ENCODE measurements at places on chromosomes 2 and 18.
A peak's percentile ranks its signal among the peaks of the same experiment; 100 is the strongest.

DNA sequence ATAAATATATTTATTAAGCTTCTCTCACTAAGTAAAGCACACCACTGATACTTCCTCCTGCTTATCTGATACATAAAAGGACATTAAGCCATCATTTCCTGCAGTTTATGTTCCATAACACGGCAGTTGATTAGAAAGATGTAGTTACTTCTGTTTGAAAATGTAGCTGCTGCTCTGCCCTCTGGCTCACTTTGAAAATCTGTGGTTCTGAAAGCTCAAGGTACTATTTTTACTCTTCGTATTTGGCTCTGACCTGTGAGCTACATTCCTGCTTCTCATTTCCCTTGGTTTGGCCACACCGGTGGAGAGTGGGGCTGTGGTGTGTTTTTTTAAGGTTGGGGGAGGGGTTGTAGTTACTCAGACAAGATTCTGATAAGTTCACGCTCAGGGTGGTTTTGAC lies 12.8 kb upstream of the TTN start:
- DNase-seq = no peak

DNA sequence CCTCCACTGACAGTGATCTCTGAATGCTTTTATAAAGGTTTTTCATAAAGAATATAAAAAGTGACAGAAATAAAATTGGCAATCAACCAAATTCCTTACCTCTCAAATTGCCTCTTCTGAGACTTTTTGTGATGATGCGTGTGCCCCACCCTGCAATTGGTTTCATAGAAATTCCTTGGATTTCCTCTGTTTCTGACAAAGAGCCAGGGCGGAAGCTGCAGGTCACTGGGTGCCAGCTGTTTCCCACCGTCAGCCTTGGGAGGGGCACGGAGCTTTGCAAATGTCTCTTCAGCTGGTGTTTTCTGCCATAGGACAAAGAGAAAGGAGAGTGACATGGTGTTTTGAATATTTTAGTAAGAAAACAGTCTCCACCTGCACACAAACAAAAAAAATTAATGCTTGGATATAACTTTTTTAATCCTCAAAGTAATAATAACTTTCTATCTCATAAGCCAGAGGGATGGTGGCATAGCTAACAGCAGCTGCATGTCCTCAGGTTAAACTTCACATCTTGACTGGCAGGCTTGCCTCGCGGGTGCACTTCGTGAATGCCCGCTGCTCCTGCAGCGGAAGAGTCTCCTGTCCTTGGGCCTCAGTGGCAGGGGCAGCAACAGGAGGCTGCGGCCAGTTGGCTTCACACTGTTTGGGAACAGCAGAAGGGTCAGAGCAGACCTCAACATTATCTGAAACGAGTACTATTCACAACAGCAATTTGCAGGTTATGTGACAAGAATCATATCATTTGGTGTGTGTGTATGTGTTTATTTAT lies 24.7 kb downstream of the AGAP1 start:
- peak; percentile 48 for DNase-seq

- DNase-seq = no peak
Observed at GRCh38 chr18:57920036-57920435, 116.9 kb upstream of the ATP8B1 start.

- no peak for DNase-seq
Observed at GRCh38 chr2:128489526-128490273, 171.0 kb upstream of the HS6ST1 start.

- no peak for DNase-seq
Observed at GRCh38 chr2:219469186-219469724, 29.4 kb upstream of the GMPPA start.

GRCh38 chr2:101696272-101697123 lies 1.0 kb upstream of the MAP4K4 start:
- DNase-seq = peak; percentile 33

DNA sequence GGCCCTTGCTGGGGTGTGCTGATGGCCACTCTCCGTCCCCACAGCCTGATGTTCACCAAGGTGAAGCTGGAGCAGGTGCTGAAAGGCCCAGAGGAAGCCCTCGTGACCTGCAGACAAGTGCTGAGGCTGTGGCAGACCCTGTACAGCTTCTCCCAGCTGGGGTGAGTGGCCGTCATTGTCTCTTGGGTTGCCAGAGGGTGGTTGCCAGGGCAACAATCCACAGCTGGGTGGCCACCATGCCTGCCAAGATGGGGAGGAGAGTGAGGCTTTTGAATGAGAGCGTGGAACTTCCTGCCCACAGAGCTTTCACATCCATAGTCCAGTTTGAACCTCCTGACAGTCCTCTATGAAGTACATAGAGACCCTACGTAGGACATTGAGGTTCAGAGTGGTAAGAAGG lies 108.8 kb downstream of the STPG4 start:
- no peak for DNase-seq

DNA sequence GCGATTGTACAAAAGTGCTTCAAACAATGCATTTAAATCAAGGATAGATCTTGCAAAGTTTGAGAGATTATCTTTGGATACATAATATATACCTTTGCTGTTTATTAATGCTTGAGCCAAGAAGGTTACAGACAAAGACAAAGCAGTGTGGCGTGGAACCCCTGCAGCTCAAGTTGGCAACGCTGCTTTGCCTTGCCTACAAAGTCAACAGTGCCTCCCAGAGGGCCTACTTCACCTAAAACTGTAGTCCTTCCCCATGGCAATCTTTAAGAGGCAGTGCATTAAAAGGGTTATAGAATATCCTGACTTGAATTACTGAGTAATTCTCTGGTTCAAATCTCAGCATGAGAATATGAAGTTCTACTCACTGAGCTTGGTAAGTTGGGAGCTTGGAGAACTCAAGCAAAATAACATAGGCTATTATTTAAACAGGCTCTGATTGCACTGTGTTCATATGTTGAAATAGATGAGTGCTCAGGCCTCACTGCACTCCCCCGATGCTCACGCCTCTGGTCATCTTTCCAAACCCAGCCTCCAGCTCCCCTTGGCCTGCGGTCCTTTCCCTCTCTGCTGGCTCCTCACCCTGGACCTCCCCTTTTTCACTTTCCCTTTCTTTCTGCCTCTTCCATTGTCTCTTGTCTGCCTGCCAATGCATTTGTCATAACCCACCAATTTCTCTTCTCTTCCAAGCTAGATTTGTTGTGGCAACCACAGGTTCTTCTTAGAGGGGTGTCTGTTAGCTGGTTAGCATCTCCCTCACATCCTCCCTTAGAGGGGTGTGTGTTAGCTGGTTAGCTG lies 96.5 kb downstream of the MYT1L start:
- no peak for DNase-seq

DNA sequence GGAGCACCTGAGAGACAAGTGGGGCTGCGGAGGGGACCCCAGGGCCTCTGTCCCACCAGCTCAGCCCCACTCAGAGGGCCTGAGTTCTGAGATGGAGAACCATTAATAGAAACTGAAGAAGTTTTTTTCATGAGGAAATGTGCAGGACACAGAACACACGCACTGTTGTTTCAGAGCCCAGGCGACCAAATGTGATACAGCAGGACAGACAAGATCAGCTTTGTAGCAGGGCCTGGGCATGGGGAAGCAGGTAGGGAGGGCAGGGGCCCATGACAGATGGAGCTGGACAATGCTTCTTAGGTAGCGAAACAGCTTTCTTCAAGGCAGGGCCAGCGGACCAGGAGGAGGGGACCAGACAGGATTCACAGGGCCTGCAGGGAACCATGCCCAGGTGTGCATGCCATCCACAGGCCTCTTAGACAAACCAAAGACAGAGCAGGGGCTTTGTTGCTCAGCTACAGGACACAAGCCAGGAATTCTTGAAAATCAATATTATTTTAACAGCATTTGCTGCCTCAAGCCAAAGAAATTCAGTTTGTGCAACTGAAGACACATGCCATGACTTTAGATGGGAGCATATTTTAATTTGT lies 252.8 kb upstream of the GYPC start:
- DNase-seq = no peak

DNA sequence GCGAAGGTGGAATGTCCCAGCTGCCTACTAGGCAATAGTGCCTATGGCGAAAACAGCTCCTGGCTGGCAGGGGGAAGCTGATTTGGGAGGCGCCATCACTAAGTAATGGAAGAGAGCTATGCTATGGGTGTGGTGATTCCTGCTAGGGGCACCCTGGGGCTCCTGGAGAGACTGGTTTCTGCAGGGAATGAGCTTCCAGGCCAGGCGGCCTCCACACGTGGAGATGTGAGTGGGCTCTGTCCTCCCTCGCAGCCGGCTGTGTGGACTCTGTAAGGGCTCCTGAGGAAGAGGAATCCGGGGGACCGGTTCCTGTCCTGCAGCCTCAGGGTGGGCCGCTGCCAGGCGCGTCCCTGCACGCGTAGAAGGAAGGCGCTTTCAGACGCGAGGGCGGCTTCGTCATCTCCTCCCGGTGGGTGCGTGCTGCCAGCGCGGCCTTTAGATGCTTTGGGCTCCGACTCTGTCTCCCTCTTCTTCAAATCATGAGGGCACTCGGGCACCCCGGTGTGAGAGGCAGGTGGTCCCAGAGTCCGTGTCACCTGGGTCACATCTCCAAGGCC lies 55.5 kb upstream of the ANKRD62 start:
- peak; percentile 52 for DNase-seq

- no peak for DNase-seq
Observed at GRCh38 chr2:203451011-203451410, 84.1 kb downstream of the RAPH1 start.

DNA sequence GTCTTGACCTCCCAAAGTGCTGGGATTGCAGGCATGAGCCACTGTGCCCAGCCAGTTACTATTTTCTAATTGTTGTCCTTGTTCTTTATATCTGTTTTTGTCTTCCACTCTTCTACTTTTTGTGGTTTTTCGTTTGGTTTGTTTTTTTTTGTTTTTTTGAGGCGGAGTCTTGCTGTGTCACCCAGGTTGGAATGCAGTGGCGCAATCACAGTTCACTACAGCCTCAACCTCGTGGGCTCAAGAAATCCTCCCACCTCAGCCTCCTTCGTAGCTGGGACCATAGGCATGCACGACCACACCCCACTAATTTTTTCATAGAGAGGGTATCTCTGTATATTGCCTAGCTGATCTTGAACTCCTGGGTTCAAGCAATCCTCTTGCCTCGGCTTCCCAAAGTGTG lies 100.7 kb downstream of the EHBP1 start:
- no peak for DNase-seq

DNA sequence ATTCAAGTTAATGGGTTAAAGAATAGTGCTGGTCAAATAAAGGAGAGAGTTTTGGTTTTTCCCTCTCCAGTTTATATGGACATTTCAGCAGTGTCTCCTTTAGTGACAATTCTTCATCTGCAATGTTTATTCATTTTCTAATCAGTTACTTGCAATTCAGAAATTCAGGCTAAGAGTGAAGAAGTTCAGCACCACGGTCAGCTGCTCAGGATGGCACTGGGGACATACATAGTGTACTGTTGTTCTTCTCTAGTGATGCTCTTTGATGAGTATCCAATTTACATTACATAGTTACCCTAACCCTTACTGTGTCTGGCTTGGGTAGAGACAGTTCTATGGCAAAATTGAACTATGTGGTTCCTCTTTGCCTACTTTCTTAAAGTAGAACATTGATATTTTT lies 412.7 kb downstream of the CNTNAP5 start:
- no peak for DNase-seq

- DNase-seq = no peak
Observed at GRCh38 chr2:96393989-96394761, 58.6 kb downstream of the NCAPH start.

DNA sequence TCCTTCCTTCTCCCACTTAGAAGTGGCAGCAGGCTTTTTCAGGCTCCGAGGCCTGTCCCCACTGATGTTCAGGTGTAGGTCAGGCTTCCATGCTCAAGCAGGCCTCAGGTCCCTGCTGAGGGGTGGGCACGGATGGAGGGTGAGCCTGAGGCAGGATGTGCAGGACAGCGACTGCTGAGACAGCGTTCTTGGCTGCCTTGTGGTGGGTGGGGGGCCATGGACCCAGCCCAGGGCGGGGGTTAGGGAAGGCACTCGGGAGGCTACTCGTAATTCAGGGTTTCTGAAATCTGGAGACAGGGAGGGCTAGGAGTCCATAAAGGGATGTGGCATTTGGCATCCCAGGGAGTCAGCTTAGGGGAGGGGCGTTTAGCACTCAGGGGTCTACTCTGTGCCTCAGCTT lies 30.3 kb downstream of the COLEC11 start:
- no peak for DNase-seq

GRCh38 chr2:88866756-88867155 lies 175.3 kb downstream of the RPIA start:
- DNase-seq = no peak

DNA sequence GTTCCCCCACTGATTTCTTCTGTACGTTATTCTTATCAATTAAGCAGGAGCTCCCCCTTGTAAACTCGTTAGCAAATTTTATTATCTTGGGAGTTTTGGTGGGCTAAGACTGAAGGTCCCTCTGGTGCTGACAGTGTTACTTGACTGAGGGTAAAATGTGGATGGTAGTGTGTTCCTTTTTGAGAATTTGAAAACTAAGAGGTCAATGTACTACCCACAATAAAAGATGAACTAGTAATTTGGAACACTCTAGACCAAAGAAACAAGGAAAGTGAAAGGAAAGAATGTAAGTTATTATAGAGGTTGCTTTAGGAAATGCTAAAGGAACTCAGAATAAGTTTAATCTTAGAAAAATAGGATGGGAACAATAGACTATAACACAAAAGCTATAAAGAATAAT lies 35.1 kb downstream of the YWHAQ start:
- DNase-seq = no peak

DNA sequence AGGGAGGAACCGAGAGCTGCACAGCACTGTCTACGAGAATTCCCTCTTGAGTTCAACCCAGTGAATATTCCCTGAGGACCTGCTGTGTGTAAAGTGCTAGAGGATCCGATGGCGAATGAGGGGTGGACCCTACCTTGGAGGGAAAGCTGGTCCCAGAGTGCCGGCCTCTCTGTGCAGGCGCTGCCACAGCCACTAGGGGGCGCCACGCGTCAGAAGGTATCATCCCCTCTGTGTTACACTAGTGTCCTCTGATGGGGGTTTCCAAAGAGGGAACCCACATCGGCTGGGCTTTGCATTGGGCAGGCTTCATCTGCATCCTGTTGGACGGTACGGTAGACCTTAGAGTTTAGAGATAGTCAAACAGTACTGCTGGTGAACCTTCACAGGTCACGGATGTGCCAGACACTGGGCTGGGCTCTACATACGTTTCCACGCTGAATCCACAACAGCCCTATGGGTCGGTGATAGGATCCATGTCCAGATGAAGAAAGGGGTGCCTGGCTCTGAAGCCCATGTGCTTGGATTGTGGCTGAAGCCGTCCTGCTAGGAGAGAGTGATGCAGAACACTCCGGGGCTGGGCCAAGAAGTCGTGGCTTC lies 39.0 kb downstream of the COA5 start:
- DNase-seq = peak; percentile 41

GRCh38 chr2:38444247-38444646 lies 67.2 kb upstream of the ATL2 start:
- DNase-seq = no peak

- peak; percentile 12 for DNase-seq
Observed at GRCh38 chr2:120388222-120389035, 42.5 kb downstream of the INHBB start.

- DNase-seq = no peak
Observed at GRCh38 chr2:135187270-135187669, 135.2 kb downstream of the RAB3GAP1 start.

- no peak for DNase-seq
Observed at GRCh38 chr2:196046123-196046917, 22.3 kb downstream of the DNAH7 start.

DNA sequence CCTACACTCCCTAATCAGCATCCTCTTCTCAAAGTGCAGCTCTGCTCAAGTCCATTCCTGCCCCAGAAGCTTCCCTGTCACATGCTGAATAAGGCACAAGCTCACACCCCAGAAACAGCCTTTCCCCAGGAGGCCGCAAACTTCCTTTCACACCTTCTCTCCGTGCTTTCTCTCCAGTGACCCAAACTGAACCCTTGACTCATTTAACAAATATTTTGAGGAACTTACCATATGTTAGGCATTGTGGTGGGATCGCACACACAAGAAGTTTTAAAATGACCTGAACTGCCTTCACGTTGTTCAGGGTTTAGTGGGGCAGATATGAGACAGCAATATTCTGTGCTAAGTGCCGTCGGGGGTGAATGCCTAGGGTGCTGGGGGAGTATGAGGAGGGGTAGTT lies 161.3 kb downstream of the INSIG2 start:
- DNase-seq = no peak

Data from left cardiac atrium (tissue), 4 donors.